Camera-type eye (tissue), 1 donor: ENCODE measurements at places on chromosomes 3 and 15. TPM values are rescaled to one million over a fixed set of nuclear protein-coding genes. Genes with fewer than 3 reads are reported as not detected.

The ERICH6 gene
- total RNA-seq: not detected

The SIDT1 gene
- 4.8 TPM for total RNA-seq

The OSTN gene
- 7.3 TPM for total RNA-seq

The ADCY5 gene
- 11.8 TPM for total RNA-seq

The HRG gene
- total RNA-seq: not detected

The GFM1 gene
- total RNA-seq: 88.7 TPM

The RBMS3 gene
- total RNA-seq: 59.9 TPM

The PSTPIP1 gene
- 3.4 TPM for total RNA-seq

The RGMA gene
- total RNA-seq: 13.7 TPM

The MYO5C gene
- 18.4 TPM for total RNA-seq

The IGF2BP2 gene
- total RNA-seq: 84.2 TPM

The SAMMSON gene
- 1.2 TPM for total RNA-seq

The BSN gene
- 14.3 TPM for total RNA-seq

The KNG1 gene
- total RNA-seq: not detected

The FAM174B gene
- 33.9 TPM for total RNA-seq

The EPHA3 gene
- 70.5 TPM for total RNA-seq

The SEMA3B gene
- total RNA-seq: 107 TPM

The CASR gene
- total RNA-seq: 0.05 TPM

The IL5RA gene
- 0.44 TPM for total RNA-seq

The LRRC2 gene
- 3.6 TPM for total RNA-seq

The PIF1 gene
- 5.7 TPM for total RNA-seq

The GTF2A2 gene
- 28.6 TPM for total RNA-seq

The TM4SF18 gene
- 13.9 TPM for total RNA-seq

The C3orf22 gene
- not detected for total RNA-seq

The CCR9 gene
- not detected for total RNA-seq

The ILDR1 gene
- 0.99 TPM for total RNA-seq

The CTSH gene
- total RNA-seq: 87.0 TPM

The P2RY1 gene
- total RNA-seq: 47.6 TPM

The OIP5 gene
- 4.6 TPM for total RNA-seq

The CPN2 gene
- not detected for total RNA-seq

The MAGEL2 gene
- 6.7 TPM for total RNA-seq

The EPB42 gene
- 5.3 TPM for total RNA-seq

The MASP1 gene
- total RNA-seq: 5.6 TPM

The MCF2L2 gene
- 21.3 TPM for total RNA-seq

The SYNPR gene
- 21.0 TPM for total RNA-seq

The CFAP100 gene
- not detected for total RNA-seq

The SLCO3A1 gene
- total RNA-seq: 7.6 TPM
